ENCODE measurements at places on chromosomes 12 and 14. TPM values are rescaled to one million over a fixed set of nuclear protein-coding genes. Genes with fewer than 3 reads are reported as not detected.
A peak's percentile ranks its signal among the peaks of the same experiment; 100 is the strongest.

GRCh38 chr12:2610358-2610757 lies 184.4 kb upstream of the FKBP4 start:
- H3K36me3 ChIP-seq: no peaks in the 10 kb centered on the region
- no peak overlapping the region for H3K27ac ChIP-seq
- DNase-seq: no peak
- no peak overlapping the region for H3K4me3 ChIP-seq

DNA sequence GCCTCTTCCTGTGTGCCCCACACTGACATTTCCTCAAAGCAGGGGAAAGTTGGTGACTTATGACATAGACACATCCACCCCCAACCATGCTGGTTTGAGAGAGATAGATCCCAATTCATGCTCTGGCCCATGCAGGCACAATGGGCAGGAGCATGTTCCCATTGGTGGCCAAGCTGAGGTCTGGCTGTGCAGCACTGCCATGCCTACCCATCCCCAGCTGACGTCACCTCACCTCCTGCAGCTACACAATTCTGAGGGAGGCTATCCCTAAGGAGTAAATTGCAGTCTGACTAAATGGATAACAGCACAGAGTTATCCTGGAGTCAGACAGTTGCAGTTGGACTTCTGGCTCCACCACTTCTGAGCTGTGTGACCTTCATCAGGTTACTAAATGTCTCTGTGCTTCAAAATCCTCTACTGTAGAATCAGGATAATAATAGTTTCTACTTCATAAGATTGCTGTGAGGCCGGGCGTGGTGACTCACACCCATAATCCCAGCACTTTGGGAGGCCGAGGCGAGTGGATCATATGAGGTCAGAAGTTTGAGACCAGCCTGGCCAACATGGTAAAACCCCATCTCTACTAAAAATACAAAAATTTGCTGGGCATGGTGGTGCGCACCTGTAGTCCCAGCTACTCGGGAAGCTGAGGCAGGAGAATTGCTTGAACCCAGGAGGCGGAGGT lies 323.9 kb downstream of the BCL11B start:
- no peaks in the 10 kb centered on the region for H3K27me3 ChIP-seq
- H3K36me3 ChIP-seq: no peaks in the 10 kb centered on the region
- no peak overlapping the region for H3K27ac ChIP-seq
- peaks cover 31% of the 10 kb centered on the region for H3K4me1 ChIP-seq
- no peak for DNase-seq
- H3K4me3 ChIP-seq: no peak overlapping the region

DNA sequence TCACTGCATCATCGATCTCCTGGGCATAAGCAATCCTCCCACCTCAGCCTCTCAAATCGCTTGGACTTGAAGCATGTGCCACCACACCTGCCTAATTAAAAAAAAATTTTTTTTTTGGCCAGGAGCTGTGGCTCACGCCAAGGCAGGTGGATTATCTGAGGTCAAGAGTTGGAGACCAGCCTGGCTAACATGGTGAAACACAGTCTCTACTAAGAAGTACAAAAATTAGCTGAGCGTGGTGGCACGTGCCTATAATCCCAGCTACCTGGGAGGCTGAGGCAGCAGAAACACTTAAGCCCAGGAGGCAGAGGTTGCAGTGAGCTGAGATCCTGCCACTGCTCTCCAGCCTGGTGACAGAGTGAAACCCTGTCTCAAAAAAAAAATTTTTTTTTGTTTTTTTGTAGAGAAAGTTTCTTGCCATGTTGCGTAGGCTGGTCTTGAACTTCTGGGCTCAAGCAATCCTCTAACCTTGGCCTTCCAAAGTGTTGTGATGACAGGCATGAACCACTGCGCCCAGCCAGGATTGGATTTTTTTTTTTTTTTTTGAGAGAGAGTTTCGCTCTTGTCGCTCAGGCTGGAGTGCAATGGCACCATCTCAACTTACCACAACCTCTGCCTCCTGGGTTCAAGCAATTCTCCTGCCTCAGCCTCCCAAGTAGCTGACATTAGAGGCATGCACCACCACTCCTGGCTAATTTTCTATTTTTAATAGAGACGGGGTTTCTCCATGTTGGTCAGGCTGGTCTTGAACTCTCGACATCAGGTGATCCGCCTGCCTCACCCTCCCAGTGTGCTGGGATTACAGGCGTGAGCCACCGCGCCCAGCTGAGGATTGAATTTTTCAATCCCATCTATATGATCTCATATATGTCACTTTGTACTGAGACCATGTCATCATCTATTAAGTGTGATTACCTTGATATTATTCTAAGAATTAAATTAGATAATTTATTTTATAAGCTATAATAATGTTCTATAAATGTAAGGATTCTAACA lies 12.4 kb downstream of the SLC2A3 start:
- H3K27ac ChIP-seq: peak overlapping the region; percentile 67
- H3K4me3 ChIP-seq: no peak overlapping the region
- no peak for DNase-seq
- H3K4me1 ChIP-seq: peaks cover 58% of the 10 kb centered on the region

DNA sequence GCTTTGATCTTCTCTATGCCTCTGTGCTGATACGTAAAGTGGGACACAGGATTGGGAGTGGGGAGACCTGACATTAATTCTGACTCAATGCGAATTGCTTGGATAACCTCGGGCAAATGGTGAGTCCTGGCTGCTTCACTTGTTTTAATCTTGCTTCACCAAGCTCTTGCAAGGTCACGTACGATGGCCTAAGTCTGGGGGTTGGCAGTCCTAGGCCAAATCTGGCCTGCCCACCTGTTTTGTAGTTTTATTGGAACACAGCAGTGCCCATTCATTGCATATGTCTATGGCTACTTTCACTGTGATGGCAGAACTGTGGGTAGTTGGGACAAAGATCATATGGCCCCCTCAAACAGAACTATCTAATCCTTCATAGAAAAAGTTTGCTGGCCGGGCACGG lies 13.4 kb downstream of the CLSTN3 start:
- H3K4me1 ChIP-seq: no peaks in the 10 kb centered on the region
- DNase-seq: no peak
- H3K4me3 ChIP-seq: no peak overlapping the region
- no peaks in the 10 kb centered on the region for H3K27me3 ChIP-seq
- H3K27ac ChIP-seq: no peak overlapping the region

DNA sequence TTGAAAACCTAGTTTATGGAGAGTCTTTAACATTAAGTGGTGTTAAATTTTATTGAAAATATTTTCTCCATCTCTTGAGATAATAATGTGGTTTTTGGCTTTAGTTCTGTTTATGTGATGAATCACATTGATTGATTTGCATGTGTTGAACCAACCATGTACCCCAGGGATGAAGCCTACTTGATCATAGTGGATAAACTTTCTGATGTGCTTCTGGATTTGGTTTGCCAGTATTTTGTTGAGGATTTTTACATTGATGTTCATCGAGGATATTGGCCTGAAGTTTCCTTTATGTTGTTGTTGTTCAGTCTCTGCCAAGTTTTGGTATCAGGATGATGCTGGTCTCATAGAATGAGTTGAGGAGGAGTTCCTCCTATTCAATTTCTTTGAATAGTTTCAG lies 222.6 kb downstream of the ADAMTS20 start:
- H3K27me3 ChIP-seq: peaks cover 3% of the 10 kb centered on the region
- H3K4me1 ChIP-seq: no peaks in the 10 kb centered on the region
- no peak overlapping the region for H3K27ac ChIP-seq
- no peak overlapping the region for H3K4me3 ChIP-seq

DNA sequence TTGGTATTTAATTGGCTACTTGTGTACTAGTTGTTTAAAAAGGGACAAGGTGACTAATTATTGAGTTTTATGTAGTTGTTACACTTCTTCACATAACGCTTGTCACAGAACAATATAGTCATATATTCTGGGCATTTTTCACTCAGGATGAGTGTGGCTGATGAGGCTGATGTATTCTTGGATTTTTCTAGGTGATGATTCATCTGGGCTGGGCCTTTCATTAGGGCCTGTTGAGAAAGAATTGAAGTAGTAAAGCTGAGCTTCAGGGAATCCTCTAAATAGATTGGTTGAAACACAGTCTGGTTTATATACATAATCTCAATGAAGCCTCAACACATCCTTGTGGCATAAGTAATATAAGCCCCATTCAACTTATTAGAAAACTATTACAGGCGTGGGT lies 445.7 kb downstream of the DAD1 start:
- peaks cover 10% of the 10 kb centered on the region for H3K27me3 ChIP-seq
- H3K4me3 ChIP-seq: no peak overlapping the region
- no peak for DNase-seq
- peaks cover 3% of the 10 kb centered on the region for H3K4me1 ChIP-seq
- no peaks in the 10 kb centered on the region for H3K36me3 ChIP-seq
- no peak overlapping the region for H3K27ac ChIP-seq

DNA sequence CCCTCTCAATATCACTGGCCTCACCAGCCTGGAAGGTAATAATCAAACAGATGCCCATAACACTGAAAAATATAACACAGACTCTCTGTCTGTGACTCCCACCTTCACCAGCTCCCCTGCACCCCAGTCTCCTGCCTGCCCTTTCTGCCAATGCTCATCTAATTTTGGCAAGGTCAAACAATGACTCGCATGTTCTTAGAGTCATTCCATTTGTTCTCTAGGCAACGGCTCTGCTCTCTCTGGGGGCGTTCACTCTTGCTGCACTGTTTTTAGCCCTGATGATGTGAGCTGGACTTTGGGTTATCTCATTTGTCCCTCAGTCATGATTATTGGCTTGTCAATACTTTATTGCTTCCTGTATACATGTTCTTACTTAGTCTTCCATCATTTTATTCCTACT lies 691.8 kb downstream of the FLRT2 start:
- H3K4me1 ChIP-seq: no peaks in the 10 kb centered on the region
- H3K27me3 ChIP-seq: no peaks in the 10 kb centered on the region
- no peak overlapping the region for H3K4me3 ChIP-seq
- no peak overlapping the region for H3K27ac ChIP-seq
- no peaks in the 10 kb centered on the region for H3K36me3 ChIP-seq
- DNase-seq: no peak

GRCh38 chr14:104550861-104551728 lies 28.5 kb upstream of the C14orf180 start:
- no peak overlapping the region for H3K27ac ChIP-seq
- H3K27me3 ChIP-seq: peaks cover 54% of the 10 kb centered on the region
- no peaks in the 10 kb centered on the region for H3K36me3 ChIP-seq
- no peak for DNase-seq
- no peak overlapping the region for H3K4me3 ChIP-seq

GRCh38 chr12:127594351-127594970 lies 672.5 kb upstream of the TMEM132C start:
- no peaks in the 10 kb centered on the region for H3K36me3 ChIP-seq
- H3K27me3 ChIP-seq: no peaks in the 10 kb centered on the region
- no peak overlapping the region for H3K27ac ChIP-seq
- DNase-seq: no peak
- no peak overlapping the region for H3K4me3 ChIP-seq

- no peak for DNase-seq
- no peak overlapping the region for H3K27ac ChIP-seq
- no peak overlapping the region for H3K4me3 ChIP-seq
- H3K4me1 ChIP-seq: peaks cover 47% of the 10 kb centered on the region
- H3K27me3 ChIP-seq: no peaks in the 10 kb centered on the region
- H3K36me3 ChIP-seq: peaks cover 6% of the 10 kb centered on the region
Measured at GRCh38 chr12:1104088-1104800, 113.2 kb downstream of the ERC1 start.

DNA sequence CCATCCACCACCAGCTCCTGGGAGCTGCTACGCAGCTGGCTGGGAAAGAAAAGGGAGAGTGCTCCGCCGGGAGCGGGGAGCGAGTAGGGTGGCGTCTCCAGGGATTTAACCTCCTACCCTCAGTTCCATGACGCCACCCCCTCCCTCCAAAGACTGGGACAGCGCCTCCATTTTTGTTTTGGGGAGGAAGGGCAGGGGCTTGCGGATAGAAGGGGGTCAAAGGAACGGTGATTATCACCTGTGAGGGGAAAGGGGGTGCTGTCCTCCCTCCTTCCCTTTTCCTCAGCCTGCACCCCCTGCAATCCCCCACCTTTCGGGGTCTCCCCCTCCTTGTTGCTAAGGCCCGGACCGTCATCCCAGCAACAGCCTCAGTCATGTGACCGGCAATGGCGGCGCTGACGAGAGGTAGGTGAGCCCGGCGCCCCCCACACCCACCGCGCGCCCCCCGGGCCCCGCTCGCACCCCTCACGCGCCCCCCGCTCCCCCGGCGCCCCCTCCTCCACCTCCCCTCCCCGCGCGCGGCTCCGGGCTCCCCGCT lies at the start of gene DTX3:
Gene DTX3, plus strand, starts transcription at position 371 of the 538 bp plus-strand sequence. CDS start 1,694 bp downstream, outside the sequence.
- peak within 1 kb of the TSS; percentile 88 for H3K4me3 ChIP-seq
- peaks cover 39% of the 10 kb centered on the region for H3K36me3 ChIP-seq
- H3K27me3 ChIP-seq: no peaks in the 10 kb centered on the region
- H3K4me1 ChIP-seq: peaks cover 18% of the 10 kb centered on the region

GRCh38 chr12:84159260-84159659 lies 753.3 kb downstream of the SLC6A15 start:
- no peaks in the 10 kb centered on the region for H3K36me3 ChIP-seq
- no peak overlapping the region for H3K4me3 ChIP-seq
- no peak overlapping the region for H3K27ac ChIP-seq

DNA sequence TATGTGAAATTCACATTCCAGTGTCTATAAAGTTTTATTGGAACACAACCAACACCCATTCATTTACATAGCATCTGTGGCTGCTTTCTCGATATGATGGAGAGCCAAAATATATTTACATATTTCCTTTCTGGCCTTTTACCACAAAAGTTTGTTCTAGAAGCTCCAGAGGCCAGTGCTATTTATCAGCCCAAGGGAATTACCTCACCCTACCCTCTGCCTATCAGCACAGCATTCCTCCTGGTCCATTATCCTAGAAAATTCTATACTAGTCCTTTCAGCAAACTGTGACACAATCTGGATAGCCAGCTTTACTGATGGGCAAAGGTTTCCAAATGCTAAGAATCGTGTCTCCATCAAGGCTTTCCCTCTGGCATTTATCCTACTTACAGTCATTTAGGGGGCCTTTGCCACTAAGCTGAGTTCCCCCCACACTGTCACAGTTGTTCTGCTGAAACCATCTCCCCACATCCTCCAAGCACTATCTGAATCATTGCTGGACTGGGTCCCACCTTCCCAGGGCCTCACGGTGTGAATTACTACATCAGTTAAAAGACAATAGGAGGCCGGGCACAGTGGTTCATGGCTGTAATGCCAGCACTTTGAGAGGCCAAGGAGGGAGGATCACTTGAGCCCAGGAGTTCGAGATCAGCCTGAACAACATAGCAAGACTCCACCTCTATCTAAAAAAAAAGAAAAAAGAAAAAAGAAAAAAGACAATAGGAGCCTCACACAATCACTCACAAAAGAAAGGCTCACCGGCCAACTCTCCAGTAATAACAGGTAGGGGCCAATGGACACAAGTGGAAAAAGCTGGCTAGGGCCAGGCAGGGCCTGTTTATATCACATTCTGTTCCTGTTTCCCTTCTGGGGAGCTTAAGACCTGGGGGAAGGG lies 12.1 kb downstream of the SYNE3 start:
- H3K27ac ChIP-seq: peak overlapping the region; percentile 80
- H3K36me3 ChIP-seq: peaks cover 43% of the 10 kb centered on the region
- no peaks in the 10 kb centered on the region for H3K27me3 ChIP-seq
- peaks cover 30% of the 10 kb centered on the region for H3K4me1 ChIP-seq

- no peak overlapping the region for H3K27ac ChIP-seq
- no peak overlapping the region for H3K4me3 ChIP-seq
- H3K4me1 ChIP-seq: peaks cover 15% of the 10 kb centered on the region
- H3K27me3 ChIP-seq: no peaks in the 10 kb centered on the region
- no peaks in the 10 kb centered on the region for H3K36me3 ChIP-seq
Measured at GRCh38 chr14:51242545-51243490, 2.8 kb downstream of the TMX1 start.

Gene SMCO2
- total RNA-seq: not detected

Gene PLEKHD1
- 0.25 TPM for total RNA-seq

Gene DPF3
- total RNA-seq: 0.55 TPM

Gene CACNA1C
- 0.16 TPM for total RNA-seq

Gene GSC
- total RNA-seq: not detected

Gene OR6C2
- total RNA-seq: not detected

Gene MUCL1
- total RNA-seq: not detected

Gene ZDHHC22
- not detected for total RNA-seq

Gene PTCSC3
- total RNA-seq: not detected

Gene LUM
- not detected for total RNA-seq

Gene RTL1
- total RNA-seq: not detected

Gene PPP2R3C
- total RNA-seq: 39.5 TPM

Gene ADCY4
- total RNA-seq: 3.8 TPM

Gene KCNH5
- total RNA-seq: not detected

Data from naive thymus-derived CD8-positive, alpha-beta T cell (primary cell).